ENCODE measurements at places on chromosomes 7 and 10.

GRCh38 chr10:122648599-122649428, 50.8 kb downstream of the C10orf120 start:
- DNase-seq: peak; percentile 43

DNA sequence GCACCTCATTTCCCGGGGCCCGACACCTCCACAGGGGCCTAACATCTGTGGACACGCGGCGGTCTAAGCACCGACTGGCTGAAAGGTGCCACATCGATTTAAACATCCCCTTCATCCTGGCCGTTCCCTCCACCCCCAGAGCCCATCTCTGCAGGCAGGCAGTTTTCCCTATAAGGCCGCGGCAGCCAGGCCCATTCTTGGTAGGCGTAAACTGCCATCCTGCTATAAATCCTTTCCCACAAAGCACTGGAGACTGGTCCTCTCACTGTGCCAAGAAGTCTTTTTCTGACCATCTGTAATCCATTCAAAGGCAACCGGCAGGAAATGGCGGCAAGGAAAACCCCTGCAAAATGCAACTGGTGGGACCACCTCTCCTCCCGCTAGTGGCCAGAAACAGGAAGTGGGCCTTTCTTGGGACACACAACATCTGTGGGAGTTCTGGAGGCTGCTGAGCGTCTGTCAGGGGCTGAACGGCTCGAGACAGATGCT, 22.4 kb downstream of the ATXN7L1 start:
- DNase-seq: no peak

DNA sequence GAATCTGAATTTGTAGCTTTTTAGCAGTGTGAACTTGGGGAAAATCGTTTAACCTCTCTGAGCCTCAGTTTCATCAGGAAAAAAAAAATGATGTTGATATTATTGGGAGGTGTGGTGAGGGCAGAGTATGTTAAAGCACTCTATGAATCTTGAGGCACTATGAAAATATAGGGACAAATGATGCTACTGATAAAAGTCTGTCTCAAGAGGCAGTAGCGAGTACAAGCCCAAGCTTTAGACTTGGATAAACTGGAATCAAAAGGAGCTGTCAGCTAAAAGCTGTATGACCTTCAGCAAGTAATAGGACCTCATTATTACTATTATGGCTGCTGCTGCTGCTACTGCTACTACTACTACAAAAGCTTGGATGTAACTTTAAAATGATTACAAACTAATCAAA, 8.4 kb downstream of the ZNF277 start:
- no peak for DNase-seq

DNA sequence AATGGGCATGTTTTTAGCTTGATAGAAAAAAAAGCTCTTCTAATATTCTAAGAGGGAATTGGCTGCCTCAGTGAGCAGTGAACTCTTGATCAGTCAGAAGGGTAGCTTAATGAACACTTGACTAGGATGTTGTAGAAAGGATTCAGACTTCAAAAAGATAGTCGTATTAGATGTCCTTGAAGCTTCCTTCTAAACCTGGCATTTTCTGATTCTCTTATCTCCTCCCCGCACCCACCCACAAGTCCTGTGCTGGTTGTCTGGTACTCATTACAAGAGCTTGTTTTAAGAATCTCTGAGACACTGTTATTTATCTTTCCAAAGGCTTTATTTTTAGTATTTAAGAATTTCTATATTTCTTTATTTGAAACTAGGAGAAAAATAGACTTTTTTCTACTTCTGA, 7.4 kb upstream of the SMIM30 start:
- DNase-seq: no peak

DNA sequence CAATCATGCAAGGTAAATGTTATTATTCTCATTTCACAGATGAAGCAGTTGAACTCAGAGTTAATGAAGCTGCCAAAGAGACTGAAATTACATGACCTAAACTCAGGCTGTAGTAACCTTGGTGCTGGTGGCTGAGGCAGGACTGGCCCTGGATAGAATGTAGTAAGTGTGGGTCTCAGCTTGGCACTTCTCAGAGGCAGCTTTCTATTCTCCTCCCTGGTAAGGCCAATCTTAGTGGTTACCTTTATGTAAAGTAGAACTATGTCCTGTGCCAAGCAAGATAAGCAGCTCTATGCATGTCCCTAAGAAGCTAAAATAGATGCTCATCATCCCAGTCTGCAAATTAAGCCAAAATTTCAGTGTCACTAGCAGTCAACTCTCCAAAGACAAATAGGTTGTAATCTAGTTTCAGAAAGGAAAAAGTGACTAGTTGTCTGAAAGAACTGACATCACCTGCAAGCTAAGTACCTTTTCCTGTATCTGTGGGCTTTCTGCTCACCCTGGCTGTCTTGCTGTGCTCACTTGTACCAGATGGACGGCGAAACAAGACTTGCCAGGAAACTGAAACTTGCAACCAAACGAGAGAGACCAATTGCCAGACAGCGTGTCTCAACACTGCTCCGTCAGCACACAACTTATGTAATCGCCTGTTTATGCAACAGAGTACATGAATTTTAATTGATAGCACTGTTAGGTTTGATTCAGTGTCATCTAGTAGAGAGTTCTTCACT, 43.7 kb downstream of the CH25H start:
- DNase-seq: no peak

DNA sequence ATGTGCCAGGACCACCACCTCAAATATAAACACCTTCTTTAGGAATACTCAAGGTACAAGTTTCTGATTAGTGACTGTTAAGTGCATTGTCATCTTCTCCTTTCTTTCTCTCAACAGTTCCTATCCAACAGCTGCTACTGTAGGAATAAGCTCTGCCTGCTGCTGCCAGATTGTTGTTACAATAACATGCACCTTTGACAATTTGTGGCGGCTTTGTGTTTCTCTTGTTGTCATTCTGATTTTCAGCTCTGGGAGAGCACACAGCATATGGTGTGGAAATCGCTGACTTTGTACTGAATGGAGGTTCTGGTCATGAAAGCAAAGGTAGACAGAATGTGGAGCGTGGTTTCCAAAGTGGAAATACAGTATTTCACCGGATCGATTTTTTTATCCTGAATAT, 182.8 kb downstream of the SEC23IP start:
- DNase-seq: no peak

- no peak for DNase-seq
Measured at GRCh38 chr7:42527004-42527403, 290.0 kb upstream of the GLI3 start.

DNA sequence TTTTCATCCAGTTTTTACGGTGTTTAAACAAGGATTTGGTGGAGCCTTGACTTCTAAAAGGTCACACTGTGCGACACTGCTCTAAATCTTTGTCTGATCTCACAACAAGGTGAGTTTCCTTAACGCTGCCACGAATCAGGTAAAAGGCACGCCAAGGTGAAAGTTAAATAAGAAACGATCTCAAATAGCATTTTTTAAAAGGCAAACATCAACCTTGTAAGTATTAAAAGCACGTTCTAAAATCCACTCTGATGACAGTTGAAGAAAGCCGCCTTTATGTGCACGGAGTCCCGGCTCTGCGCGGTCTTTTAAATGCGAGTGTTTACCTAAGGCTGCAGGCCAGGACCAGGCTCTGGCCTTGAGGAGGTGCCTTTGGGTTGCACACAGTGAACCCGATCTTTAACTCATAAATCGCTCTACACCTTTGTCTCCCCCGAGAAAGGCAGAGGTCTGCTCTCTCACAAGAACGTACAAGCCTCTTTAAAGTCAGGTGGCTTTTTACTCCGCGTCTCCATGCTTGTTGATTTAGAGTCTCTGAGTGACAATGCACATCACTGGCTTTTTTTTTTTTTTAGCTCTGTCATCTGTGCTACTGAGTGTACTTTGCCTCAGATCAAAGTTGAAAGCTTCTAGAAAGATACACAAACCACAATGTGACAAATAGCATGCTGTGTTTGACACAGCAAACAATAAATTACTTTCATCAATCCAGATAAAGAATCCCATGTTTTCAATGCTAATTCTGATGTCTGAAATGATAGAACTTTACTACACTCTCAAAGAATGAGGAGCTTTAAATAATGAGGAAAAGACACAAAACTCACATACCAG, 25.9 kb upstream of the RNF32 start:
- DNase-seq: no peak

- no peak for DNase-seq
Measured at GRCh38 chr10:98795467-98795866, 348.7 kb upstream of the HPS1 start.

- no peak for DNase-seq
Measured at GRCh38 chr7:141201145-141201885, 127.5 kb downstream of the TMEM178B start.

DNA sequence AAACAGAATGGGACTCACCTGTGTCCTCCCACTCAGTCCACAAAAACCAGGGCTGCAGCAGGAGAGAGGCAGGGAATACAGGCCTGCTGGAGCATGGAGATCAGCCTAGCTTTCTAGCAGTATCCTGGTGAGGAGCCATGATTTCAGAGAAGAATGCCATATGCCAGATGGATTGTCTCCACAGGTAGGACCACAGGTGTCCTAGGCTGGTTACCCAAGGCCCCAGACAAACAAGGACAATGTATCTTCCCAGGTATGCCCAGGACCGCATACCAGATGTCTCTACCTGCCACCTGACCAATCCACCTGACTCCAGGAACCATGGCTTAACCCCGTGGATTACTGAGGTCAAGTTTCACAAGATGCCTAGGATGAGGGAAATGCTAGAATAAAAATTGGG, 295.4 kb upstream of the NPSR1 start:
- DNase-seq: no peak
